NCI-H2029 (cell line): ENCODE measurements at places on chromosomes 4 and X.

GRCh38 chr4:125650557-125650956, 335.8 kb downstream of the FAT4 start:
- DNase-seq, result no peak

- DNase-seq, result no peak
Observed at GRCh38 chrX:39830414-39830813, 267.3 kb downstream of the BCOR start.

DNA sequence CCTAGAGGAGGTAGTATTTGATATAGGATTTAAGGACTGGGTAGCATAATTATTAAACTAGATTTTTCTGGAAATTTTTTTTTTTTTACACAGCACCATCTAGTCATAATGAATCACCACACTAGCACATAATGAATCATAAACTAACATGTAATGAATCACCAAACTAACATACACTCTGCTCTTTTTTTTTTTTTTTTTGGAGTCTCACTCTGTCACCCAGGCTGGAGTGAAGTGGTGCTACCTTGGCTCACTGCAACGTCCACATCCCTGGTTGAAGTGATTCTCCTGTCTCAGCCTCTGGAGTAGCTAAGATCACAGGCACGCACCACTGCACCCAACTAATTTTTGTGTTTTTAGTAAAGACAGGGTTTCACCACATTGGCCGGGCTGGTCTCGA, 92.5 kb downstream of the FAM13A start:
- peak; percentile 55 for DNase-seq

DNA sequence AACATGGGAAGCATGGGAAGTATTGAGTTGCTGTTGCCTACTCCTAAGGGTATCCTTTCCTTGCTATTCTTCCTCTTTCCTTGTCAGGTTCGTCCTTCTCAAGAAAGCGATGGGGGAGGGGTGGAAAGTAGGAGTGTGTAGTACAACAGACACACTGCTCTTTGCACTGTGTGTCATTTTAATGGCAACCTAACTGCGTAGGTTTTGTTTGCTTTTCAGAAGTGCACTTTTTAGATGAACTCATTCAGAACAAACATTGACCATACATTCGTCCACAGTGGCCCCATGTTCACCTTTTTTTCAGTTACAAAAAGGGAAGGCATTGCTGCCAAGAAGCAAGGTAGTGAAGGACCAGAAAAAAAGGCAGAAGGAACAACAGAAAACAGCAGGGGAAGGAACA, 10.2 kb upstream of the YIPF6 start:
- no peak for DNase-seq

DNA sequence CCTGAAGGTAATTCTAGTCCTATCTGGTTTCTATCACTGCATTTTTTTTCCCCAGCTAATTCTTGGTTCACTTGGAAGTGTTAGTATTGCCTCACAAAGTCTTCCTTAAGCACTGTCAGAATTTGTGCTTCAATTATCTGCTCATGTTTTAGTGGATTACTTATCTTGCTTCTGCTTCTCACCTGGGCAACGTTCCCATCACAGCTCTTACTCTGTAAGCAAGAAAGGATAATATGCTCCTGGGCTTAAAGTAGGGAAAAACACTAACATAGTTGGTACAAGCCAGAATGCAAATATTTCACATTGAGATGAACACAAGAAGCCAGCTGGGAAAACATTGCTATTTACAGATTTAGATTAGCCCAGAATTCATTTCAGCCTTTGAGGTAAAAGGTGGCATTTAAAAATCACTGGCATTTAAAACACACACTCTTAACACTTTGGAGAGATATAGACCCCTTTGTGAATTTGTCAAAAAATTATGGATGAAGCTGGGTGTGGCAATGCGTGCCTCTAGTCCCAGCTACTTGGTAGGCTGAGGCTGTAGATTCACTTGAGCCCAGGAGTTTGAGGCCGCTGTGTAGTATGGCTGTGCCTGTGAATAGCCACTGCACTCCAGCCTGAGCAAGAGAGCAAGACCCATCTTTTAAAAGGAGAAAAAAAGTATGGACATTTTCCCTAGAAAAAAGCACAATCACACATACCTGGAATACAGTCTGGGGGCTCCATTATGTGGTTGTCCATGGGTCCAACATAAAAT, 6.6 kb upstream of the PTPN13 start:
- no peak for DNase-seq

DNA sequence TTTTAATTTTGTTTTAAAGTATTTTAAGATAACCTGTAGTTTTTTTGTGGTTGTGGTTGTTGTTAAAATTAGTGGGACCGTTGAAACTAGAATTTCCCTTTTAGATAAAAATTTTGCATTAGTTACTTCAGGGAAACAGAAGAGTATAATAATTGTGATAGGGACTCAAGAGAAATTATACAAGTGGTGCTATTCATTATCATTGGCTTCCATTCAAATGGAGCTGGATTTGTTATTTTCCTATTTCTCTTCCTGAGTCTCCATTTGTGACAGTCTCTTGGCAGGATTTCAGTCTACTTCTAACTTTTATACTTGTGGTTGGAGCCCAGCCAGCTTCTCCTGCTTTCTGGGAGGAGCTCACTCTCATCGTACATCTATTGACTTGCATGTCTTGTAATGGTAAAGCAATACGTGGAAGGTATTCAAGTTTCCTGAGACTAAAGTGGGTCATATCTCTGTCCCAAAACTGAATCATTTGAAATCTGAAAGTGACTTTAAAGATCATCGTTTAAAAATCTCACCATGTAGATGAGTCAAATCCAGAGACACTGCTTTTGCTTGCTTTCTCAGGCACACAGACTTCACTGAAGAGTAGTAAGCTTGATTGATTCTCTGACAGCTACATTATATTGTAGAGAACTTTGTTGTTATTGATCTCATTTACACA, 155.8 kb downstream of the RPA4 start:
- DNase-seq, result peak; percentile 12

GRCh38 chr4:52037689-52038102, 403 bp downstream of the SGCB start:
- DNase-seq, result no peak

DNA sequence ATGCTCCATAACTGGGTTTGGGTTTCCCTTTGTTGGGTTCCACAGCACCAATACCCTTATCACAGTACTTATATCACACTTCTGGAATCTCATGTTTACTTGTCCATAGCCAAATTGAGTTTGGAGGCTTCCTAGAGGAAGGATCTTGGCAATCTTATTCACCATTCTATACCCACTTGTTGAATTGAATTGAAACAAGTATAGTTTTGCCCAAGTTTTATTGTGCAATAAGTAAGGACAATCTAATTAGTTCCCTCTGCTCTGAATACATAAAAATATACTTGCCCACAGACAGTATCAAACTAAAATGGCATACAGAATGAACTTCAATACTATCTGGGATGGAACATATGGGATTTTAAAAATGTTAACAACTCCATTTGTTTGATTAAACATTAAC, 40.3 kb downstream of the SEC31A start:
- no peak for DNase-seq

- DNase-seq, result no peak
Observed at GRCh38 chrX:132689612-132690563, 201.1 kb upstream of the MBNL3 start.

DNA sequence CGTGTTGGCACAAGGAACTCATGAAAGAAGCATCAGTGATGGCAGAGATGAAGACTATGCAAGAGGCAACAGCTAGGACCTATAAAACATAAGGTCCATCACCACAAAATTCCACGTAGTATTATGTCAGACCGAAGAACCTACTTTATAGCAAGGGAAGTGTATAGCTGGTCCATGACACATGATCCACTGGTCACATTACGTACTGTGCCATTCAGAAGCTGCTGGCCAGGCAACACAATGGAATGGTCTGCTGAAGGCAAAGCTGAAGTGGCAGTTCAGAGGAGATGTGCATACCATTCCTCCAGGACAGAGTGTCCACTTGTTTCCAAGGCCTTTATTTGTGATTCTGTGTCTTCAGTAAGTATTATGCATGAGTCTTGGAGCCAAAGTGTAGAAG, 215.5 kb upstream of the UGT8 start:
- DNase-seq, result no peak

DNA sequence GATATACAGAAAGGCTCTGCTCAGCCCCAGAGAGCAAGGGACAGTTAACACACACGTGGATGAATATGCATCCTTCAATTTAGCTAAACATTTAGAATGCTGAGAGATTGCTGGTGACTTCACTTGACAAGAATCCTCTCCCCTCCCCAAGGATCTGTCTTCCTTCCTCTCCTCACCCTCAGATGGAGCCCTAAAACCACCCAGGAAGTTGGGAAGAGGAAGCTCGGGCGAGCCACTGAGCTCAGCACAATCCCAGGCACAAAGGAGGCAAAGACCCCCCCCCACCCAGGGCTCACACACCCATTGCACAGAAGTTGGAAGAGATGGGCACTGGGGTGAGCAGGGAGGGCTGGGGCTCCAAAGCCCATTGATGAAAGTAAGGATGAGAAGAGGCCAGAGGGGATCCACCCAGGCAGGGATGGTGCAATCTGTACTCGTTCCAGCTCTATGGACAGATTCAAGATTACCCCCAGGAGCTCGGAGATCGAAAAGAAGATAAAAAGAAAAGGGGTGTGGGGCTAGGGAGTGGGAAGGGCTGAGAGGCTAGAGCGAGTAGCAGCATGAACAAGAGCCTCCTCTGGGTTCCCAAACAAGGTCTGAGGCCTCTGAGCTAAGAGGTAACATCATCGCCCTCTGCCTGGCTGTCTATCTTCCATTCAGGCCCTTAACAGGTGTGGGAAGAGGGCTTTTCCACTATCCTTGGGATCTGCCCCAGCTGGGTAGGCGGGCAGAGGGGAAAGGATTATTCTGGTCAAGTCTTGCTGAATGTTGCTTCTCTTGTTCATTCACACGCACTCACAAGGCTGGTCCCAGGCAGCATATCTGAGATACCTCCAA, 1.2 kb downstream of the TFE3 start:
- DNase-seq, result no peak

- no peak for DNase-seq
Observed at GRCh38 chrX:153408221-153408721, 3.0 kb upstream of the ZFP92 start.

GRCh38 chrX:28487818-28488217, 99.4 kb upstream of the IL1RAPL1 start:
- no peak for DNase-seq

GRCh38 chr4:74886484-74886883, 46.4 kb upstream of the PARM1 start:
- no peak for DNase-seq

DNA sequence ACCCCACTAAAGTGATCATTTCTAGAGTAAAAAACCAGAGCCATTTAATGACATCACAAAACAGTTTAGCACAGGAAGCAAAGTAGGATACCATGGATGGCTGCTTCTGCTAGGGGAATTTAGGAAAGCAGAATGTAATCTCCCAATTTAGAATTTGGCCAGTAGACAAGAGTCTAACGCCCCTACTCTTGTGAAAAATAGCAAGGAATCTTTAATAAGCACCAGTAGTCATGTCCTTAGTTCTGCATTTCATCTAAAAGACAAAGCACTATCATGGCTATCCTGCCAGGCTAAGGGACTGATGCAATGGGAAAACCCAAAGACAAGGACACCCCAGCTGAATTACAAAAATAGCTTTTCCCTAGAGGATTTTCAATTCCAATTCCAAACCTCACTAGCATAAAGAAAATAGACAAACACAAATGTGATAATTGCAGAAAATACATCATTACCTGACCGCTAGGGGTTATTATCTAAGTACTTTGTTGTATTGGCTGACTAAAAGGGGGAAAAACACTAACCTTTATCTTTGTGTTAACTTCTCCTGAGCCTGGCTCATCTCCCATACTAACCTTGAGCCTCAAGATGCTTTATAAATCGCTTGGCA, 2.6 kb upstream of the AMMECR1 start:
- DNase-seq, result no peak
